NCI-H2227 treated with DMSO at 0.1 percent for 48 hours (cell line): ENCODE measurements at places on chromosomes 7 and 10.

GRCh38 chr7:55887821-55888247, 578 bp downstream of the ZNF713 start:
- DNase-seq: no peak

DNA sequence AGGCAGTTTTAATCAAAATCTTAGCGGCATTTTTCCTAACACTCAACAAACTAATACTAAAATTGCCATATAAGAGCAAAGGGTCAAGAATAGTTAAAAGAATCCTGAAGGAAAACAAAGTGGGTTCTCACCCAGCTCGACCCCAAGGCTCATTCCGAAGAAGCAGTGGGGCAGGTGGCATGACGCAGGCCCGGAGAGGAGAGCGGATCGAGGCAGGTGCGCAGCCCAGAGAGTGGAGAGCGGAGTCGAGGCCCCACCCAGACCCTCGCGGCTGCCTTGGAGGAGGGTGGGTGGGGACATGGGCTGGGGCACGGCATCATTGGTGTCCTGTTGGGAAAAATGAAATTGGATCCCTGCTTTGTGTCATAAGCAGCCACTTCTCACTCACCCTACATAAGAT, 109.8 kb downstream of the INPP5A start:
- DNase-seq: no peak

DNA sequence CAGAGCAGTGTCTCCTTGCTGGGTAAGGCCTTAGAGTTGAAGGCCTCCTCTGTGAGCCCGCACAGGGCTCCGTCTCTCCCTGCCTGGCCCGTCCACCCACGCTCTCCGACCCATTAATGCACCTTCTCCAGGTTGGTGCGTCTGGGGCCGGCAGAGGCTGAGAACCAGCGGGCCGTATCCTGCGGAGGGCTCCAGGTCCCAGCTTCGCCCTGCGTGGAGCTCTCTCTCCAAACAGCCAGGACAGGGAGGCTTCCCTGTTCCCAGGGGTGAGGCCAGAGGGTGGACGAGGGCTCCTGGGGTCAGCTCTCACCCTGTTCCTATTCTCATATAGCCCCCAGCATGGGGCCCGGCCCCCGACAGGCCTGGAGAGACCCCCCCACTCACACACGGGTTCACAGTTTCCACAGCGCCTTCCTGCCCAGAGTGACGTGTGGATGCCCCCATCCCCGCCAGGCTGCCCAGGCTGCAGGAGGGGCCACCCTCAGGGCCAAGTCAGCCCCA, 34.6 kb downstream of the GET4 start:
- no peak for DNase-seq

GRCh38 chr10:58919927-58920654, 256.4 kb upstream of the PHYHIPL start:
- peak; percentile 86 for DNase-seq

GRCh38 chr7:81074406-81074805, 155.6 kb upstream of the SEMA3C start:
- no peak for DNase-seq

GRCh38 chr7:130951976-130952876, 218.2 kb upstream of the KLF14 start:
- no peak for DNase-seq

GRCh38 chr7:1843921-1844335, 173.9 kb downstream of the ELFN1 start:
- no peak for DNase-seq

DNA sequence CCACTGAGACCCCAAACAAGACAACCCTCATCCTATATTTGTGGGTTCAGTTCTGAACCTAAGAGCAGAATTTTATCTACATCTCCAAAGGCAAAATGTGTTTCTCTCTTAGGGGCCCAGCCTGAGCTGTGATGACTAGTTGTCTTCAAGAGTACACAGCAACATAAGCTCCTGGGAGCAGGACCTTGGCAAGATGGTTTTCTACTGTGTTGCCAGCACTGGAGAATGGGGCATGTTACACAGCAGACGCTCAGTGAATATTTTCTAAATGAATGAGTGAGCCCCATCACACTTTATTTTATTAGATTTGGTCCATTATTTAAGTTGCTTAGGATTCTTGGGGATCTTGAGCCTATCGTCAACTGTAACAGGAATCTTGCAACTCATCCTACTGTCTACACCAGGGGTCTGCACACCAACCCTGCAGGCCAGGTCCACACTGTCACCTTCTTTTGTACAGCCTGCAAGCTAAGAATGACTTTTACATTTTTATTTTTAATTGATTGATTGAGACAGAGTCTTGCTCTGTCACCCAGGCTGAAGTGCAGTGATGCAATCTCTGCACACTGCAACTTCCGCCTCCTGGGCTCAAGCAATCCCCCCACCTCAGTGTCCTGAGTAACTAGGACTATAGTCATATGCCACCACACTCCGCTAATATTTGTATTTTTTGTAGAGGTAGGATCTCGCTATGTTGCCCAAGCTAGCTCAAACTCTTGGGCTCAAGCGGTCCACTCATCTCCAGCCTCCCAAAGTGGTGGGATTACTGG, 347.1 kb downstream of the FGFR2 start:
- DNase-seq: no peak

GRCh38 chr7:148210804-148211325, 379.7 kb upstream of the C7orf33 start:
- no peak for DNase-seq

- peak; percentile 21 for DNase-seq
Measured at GRCh38 chr10:118904286-118904685, 125.2 kb upstream of the NANOS1 start.

GRCh38 chr7:28666154-28666553, 253.8 kb downstream of the CREB5 start:
- no peak for DNase-seq

DNA sequence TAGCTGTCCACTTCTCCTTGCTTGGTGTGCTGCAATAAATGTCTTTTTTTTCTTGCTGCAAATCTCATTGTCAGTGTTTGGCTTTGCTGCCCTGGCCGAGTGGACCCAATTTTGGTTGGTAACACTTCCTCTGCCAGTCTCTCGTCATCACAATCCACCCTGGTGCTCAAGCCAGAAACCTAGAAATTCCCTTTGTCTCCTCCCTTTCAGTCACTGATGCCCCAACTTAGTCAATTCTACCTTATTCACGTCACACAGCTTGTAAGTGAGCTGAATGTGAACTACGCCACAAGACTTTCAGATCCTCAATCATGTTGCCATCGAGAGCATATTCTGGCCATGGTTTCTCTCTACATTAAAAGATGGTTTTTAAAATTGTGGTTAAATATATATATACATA, 13.0 kb upstream of the FRA10AC1 start:
- DNase-seq: no peak

DNA sequence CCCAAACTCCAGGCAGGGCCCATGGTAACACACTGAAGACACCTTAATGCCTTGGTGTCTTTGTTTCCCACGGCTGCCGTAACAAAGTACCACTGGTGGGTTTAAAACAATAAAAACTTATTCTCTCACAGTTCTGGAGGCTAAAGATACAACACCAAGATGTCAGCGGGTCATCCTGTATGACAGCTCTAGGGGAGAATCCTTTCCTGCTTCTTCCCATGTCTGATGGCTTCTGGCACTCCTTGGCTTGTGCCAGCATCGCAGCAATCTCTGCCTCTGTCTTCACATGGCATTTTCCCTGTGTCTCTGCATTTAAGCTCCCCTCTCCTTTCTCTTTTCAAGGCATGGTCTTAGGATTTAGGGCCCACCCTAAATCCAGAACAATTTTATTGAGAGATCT, 33.1 kb downstream of the PRSS2 start:
- DNase-seq: no peak

DNA sequence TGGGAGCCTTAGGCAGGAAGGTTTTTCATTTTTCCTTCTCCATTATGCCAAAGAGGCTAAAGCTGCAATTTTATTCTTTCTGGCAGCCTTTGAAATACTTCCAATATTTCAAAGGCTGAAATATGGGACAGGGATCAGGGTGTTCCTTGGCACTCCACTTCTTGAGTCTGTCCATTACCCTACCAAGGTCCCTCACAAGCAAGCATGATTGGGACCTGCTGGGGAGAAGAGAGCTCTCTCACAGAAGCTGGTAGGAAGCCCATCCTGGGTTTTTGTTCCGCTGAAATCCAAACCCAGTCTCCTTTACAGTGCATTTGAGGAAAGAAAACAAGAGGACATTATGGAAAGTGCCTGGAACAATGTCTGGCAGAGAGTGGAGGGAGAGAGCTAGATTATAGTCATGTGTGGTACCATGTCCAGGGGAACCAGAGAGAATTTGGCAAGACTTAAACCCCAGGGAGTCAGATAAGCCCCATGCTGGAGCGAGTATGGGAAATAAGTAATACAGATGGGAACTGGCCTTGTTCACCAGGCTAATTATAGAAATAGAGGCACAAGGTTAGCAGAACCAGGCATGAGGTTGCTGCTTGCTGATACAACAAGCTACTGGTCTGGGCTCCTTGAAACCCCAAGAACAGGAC, 104.7 kb downstream of the LSM5 start:
- no peak for DNase-seq

GRCh38 chr10:55330486-55330885, 529.5 kb upstream of the PCDH15 start:
- DNase-seq: no peak
